KG1 (cell line): ENCODE measurements at places on chromosomes 16 and 17.

- peak; percentile 38 for DNase-seq
Measured at GRCh38 chr17:49260011-49260816, 29.6 kb upstream of the PHOSPHO1 start.

GRCh38 chr16:53822936-53823529 lies 119.1 kb downstream of the FTO start:
- peak; percentile 6 for DNase-seq

DNA sequence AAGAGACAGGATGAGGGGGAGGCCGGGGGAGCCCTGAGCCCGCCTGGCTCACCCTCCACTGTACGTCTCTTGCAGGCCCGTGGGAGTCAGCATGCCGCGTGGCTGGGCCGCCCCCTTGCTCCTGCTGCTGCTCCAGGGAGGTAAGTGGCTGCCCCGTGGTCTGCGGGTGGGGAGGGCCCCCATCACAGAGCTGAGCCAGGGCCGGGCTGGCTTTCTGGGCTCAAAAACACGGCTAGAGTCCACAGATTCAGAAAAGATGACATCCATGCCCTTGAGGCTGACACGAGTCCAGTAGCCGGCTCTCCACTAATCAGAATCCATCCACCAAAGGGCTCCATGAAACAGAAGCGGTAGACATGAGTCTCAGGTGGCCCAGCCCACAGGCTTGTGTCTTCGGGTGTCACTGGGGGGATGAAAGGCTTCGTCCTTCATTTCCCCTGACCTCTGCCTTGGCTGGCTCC lies 28.0 kb downstream of the IL21R start:
- no peak for DNase-seq

DNA sequence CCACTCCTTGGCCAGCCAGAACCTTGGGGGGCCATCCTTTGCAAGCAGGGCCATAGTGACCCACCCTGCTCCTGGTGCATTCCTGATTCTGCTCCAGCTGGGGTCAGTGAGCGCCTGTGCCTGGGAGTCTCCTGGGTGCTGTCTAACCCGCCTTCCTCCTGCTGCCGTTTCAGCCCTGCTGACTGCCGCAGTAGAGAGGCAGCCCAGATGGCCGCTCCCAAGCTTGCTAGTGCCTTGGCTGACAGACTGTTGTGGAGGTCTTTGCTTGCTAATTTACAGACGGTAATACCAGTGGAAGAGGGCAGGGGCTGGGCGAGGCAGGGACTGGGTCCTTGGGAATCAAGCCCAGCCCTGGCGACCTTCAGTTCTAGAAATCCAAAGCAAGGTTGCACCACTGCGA lies 99.6 kb downstream of the SOCS1 start:
- DNase-seq = no peak

GRCh38 chr16:27311448-27311830 lies 2.3 kb upstream of the IL4R start:
- no peak for DNase-seq

- DNase-seq = no peak
Measured at GRCh38 chr16:71784093-71784492, 24.5 kb downstream of the AP1G1 start.

GRCh38 chr17:34067011-34067410 lies 188.1 kb upstream of the CCL2 start:
- DNase-seq = no peak

DNA sequence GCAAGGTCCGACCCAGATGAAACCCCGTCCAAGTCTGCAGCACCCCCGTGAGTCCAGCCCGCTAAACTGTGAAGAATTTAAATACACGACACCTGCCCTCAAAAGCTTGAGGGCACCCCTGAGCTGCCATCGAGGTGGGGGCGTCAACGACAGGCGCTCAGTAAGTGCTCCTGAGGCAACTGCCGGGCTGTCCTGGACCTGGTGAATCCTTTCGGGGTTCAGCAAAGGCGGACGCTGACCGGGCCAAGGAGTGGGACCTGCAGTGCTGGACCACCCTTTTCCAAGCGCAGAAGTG lies 512 bp upstream of the ENDOV start:
- no peak for DNase-seq

GRCh38 chr17:17044846-17045561 lies 2.7 kb downstream of the MPRIP start:
- no peak for DNase-seq

DNA sequence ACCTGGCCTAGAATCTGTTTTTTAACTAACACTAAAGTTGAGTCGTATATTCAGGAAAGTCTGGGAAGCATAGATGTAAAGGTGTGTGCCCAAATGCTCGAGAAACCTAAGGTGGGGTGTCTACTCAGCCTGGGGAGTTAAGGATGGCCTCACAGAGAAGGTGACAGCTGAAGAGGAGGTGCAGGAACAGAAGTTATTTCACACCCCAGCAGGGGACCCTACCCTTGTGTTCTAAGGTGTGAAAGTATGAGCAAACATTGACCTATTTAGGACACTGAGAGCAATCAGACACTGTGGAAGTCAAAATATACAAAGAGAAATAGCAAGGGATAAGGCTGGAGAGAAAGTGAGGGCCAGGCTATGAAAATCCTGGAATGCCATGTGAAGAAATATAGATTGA lies 49.0 kb upstream of the DHX40 start:
- no peak for DNase-seq

DNA sequence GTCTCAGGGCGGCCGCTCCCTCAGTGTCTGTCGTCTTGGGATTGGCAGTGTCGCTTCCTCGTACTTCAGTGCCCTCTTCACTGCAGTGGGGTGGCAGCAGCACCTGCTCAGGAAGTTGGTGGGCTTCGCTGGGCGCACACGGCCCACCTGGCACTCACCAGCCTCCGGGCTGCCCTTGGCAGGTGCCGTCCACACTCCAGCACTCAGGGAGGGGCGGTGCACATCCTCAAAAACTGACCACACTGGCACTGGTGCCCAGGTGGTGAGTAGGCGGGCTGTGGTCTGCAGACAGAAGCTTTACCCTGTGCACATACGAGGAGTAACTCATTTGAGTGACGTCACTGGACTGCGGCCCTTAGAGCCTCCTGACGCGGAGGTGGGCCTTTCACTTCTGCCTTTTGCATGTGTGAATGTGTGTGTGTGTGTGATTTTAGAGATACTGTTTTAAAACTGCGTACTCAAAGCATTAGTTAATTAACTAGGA lies 94.6 kb downstream of the BANP start:
- DNase-seq = no peak

DNA sequence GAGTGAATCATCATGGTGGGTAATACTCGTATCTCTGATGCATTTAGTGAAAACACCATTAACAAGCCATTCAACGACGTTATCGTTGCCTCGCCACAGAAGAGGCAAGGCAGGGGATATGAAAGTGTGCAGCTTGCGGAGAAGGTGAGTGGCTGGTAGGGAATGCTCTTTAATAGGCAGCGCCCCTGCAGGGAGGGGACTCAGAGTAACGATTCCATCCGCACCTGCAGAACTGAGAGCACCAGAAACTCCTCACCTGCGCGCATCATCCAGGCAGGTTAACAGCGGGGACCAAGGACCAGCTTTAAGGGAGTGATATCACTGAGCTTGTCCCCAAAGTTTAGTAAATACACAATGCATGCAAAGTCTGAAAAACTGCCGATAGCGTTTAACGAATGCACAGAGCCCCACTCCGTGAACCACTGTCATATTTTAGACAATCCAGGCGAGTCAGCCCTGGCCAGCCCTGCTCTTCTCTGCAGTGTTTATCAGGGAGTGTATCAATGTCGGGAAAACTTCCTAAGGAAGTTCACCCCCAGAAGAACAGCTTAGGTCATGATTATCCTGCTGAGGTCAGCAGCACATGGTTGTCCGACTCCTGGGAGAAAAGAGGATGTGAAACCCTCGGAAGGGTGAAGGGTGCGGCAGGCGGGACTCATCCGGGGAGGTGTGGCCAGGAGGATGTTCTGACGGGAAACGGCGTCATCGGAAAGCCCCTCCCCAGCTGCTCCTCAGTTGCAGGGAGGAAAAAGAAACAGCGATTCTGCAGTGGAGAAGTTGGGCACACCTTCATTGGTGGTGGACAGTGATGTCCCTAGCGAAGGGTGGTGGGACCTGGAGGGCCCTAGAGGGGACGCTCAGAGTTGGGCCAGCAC lies 68.5 kb upstream of the DNAH17 start:
- no peak for DNase-seq

DNA sequence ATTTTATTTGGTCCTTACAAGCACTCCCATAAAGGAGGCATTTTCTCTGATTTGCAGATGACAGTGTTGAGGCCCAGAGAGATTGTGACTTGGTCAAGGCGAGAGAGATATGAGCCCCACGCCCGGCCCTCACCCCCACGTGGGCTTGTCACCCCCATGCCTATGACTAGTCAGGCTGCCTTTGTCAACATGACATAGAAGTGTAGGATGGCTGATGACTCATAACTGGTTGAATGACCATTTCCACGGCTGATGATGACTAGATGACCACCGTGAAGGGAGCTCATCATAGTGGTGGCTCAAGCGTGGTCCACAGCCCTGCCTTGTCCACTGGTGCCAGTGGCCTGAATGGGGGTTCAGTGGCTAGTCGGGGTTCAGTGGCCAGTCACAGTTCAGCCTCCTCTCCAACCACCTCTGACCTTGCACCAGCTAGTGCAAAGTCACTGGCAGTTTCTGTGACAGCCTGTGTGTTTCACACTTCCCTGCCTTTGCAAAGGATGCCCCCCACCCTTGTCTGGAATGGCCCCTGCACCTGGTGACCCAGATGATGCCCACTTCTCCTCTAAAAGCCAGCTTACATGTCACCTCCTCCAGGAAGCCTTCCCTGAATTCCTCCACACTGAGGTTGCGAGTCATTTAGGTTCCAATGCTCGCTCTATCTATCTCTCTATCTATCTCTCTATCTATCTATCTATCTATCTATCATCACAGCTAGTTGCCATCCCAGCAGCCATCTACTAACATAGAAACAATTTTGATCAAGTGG lies 3.8 kb upstream of the WSCD1 start:
- DNase-seq = no peak

- no peak for DNase-seq
Measured at GRCh38 chr16:85648805-85649204, 35.7 kb downstream of the GSE1 start.

DNA sequence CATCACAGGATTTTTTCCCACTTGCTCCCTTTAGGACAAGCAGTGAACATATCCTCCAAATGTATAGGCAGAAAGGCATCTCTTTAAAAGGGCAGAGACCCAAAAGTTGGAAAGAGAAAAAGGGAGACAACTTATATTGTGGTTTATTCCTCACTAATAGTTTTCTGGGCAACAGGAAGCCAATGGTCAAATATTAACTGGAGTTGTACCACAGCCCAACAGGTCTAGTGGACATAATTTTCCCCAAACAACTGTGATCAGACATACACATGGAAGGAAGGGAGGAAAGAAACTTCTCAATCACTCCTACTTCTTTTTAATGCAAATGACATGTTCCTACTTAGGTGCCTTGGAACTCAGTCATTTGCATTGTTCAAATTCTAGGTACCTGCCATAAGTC lies 78.4 kb downstream of the SOX9 start:
- no peak for DNase-seq

DNA sequence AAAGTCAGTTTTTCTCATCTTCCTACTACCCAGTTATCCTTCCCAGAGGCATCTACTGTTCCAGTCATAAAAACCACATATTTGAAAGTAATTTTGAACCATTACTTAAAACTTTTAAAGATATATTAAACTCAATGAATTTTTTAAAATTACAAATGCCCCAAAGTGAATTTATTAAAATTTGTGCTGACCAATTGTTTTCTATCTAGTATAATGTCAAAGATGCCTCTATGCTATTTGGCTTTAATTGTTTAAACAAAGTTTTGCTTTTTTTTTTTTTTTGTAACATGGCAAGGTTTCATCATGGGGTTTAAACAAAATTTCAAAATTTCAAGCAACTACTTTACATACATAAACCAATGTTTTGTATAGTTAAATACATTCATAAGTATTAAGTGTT lies 60.7 kb downstream of the FBXL20 start:
- DNase-seq = no peak

DNA sequence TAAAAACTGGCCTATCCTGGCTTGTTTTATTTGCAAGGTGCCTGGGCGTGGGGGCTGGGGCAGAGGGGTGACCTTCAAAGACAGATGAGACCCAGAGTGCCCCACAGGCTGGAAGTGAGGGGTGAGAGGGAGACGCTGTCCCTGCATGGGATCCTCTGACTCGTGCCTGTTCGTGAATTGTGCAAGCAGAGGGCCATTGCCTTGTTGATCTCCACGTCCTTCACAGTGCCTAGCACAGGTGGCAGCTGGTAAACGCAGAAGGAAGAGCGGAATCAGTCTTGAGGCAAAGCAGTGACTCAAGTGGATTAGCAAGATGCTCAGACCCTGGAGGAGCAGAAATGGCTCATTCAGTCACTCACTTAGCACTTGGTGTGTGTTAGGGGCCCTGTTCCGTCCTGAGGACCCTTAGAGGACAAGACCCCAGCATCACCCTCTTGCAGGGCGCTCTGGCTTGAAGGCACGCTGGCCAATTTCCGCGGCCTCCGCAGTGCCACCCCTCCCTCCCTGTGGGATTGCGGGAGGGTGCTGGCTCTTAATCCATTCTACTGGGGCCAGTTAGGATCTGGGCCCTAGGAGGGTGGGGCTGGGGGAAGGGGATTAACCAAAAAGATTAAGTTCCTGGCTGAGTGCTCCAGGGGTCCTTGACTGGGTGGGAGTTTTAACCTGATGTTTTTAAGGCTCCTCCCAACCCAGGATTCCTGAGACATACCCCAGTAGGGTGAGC lies 151.2 kb downstream of the CCDC182 start:
- DNase-seq = no peak

- no peak for DNase-seq
Measured at GRCh38 chr17:81635973-81636504, 873 bp downstream of the NPLOC4 start.

DNA sequence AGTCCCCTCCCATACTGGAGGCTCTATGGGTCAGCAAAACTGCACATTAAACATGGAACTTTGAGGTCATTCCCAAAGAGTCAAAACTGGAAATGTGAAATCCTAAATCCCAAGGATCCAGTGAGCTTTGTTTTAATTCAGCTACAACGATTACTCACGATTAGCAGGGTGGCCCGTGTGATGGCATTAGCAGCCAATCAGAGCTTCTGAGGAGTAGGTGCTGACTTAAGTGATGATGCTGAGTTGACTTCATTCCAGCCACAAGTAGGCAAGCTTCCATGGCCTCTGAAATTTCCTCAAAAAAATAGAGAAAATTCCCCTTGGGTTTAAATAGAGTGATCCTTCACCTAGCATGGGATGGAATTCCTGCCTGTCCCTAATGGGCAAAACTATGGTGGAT lies 28.1 kb upstream of the BEAN1 start:
- no peak for DNase-seq

DNA sequence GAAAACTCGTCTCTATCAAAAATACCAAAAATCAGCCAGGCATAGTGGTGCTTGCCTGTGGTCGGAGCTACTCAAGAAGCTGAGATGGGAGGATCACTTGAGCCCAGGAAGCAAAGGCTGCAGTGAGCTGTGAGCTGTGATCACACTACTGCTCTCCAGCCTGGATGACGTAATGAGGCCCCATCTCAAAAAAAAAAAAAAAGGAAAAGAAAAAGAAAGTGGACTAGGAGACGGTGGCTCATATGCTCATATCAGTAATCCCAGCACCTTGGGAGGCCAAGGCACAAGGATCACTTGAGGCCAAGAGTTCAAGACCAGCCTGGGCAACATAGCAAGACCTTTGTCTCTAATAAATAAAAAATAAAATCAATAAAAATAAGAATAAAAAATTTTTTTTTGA lies 8.8 kb upstream of the SUMO2 start:
- DNase-seq = no peak
